SK-N-DZ (cell line): ENCODE measurements at places on chromosomes 16 and 17.

- DNase-seq = no peak
Observed at GRCh38 chr16:53078765-53079485, 24.1 kb downstream of the CHD9 start.

GRCh38 chr16:50618238-50618918, 62.7 kb downstream of the SNX20 start:
- no peak for DNase-seq

DNA sequence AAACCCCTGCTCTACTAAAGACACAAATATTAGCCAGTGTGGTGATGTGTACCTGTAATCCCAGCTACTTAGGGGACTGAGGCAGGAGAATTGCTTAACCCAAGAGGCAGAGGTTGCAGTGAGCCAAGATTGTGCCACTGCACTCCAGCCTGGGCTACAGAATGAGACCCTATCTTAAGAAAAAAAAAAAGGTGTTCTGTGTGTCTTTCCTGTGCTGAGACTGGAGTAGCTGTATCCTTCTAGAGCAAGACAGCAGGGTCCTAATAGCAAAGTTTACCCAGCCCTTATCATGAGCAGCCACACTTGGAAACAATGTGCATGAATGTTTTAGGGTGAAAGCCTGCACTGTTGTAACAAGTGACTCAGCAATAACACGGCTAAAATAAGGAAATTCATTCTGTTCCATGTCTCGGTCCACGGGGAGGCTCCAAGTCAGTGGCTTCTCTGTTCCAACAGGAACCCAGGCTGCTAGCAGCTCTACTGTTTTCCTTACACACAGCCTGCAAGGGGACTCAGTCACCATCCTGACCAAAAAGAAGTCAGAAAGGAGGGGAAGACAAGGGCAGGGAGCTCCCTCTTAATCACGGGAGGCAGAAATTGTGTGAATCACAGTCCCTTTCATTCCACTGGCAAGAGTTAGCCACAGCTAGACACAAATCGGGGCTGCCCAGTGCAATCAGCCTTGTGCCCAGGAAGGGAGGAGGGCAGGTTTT, 7.1 kb upstream of the SLC5A11 start:
- no peak for DNase-seq

DNA sequence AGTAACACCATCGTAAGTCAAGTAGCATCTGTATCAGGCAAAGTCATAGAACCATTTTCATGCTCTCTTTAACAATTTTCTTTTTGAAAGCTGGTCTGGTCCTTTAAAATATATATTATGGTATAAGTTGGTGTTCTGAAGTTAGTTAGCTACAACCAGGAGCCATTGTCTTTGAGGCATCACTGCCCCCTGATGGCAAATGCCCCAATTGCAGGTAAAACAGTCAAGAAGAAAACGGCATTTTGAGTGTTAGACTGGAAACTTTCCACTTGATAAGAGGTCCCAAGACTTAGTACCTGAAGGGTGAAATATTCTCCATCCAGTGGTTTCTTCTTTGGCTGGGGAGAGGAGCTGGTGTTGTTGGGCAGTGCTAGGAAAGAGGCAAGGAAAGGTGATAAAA, 14.1 kb downstream of the TP53 start:
- DNase-seq = no peak

- DNase-seq = no peak
Observed at GRCh38 chr16:11196286-11196828, 59.6 kb downstream of the SOCS1 start.
